Stimulated activated CD4-positive, alpha-beta T cell treated with anti-CD3 and anti-CD28 coated beads, Interleukin-1b, Interleukin-23, amount 100 ng/mL, for 1 hour (primary cell): ENCODE measurements at places on chromosomes 3 and 15.

DNA sequence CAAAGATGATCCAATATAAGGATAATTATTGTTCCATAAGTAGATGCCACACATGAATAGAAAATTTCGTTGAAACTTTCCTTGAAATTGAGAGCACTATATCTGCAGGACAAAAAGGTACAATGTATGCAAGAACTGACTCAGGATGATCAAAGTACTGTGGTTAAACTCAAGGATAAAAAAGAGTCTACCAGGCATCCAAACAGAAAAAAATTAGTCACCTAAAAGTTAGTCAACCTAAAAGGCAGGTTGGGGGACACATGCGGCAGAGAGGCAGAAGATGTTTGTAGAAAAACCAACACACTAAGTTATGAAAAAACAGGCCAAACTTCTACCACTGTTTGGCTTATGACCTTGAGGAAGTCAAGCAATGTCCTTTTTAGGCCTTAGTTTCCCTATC lies 68.7 kb downstream of the GSK3B start:
- no peak for DNase-seq

- DNase-seq, result no peak
These were observed 61.3 kb downstream of the NSMCE3 start for GRCh38 chr15:29208352-29208751.

GRCh38 chr3:134663721-134664456 lies 13.1 kb upstream of the KY start:
- DNase-seq, result no peak

- DNase-seq, result no peak
These were observed 7.9 kb downstream of the SCN5A start for GRCh38 chr3:38641461-38642110.

DNA sequence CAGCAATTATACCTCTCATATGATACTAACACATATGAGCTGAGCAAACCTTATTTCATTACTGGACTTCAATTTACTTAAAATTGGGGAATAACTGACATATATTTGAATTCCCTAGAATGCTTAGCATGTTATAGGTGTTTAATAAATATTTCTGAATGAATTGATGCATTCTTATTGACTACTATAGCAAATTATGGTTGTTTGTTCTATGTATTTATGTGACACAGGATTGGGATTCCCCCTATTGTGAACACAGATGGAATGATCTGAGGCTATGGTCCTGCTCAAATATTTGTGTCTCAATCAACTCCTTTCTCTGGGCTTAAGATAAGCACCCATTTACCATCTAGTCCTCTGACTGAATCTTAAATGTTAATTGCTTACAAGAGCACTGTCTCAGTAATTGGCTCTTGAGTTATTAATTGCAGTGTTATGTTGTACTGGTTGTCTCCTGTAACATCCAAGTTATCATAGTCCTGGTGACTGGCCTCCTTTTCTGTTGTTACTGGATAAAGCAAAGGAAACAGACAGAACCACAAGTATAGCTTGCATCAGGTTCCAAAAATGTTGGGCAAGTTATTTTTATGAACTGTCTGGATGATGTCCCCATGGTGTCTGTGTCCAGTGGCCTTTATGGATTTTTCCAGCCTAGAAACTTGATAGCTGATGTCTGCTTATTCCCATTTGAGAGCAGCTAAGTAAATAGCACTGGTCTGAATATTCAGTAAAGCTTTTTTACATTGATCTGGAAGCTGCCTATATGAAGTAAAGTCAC lies 2.3 kb upstream of the UACA start:
- no peak for DNase-seq

DNA sequence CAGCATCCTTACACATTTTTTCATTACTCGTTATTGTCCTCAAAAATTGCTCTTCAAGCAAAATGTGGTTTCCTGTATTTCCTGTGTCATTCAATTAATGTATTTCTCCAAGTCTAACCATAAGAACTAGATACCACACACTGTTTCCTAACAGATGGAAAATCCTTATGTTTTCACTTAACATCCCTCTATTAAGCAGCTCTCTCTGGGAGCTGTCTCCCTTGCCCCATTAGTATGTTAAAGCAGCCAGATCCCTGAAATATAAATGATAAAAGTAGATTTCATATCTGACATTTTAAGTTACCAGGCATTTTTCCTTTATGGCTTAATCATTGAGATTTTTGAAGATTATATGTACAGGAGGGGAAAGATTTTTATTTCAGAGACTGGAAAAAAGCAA lies 15.9 kb downstream of the PFN2 start:
- no peak for DNase-seq

- no peak for DNase-seq
These were observed 292.1 kb downstream of the DIPK2A start for GRCh38 chr3:144263706-144264105.

GRCh38 chr3:37992271-37993066 lies 1.9 kb downstream of the VILL start:
- no peak for DNase-seq

DNA sequence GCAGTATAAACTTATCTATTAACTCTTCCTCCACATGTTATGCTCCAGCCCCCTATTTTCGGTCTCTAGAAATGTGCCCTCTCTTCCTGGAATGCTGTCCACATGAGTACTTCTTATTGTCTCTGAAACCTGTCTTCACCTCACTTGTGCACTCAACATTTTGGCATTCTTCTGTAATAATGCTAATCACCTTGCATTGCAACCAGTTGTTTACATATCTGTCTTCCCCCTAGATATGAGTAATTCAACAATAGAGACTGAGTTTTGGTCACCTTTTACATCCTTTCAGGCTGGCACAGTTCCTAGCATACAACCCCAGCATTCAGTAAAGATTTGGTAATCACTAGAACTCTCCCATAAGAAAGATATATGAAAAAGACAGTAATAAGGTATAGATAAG lies 17.2 kb downstream of the CCDC80 start:
- DNase-seq, result no peak

GRCh38 chr3:158443632-158444031 lies 127.4 kb upstream of the MLF1 start:
- DNase-seq, result no peak

DNA sequence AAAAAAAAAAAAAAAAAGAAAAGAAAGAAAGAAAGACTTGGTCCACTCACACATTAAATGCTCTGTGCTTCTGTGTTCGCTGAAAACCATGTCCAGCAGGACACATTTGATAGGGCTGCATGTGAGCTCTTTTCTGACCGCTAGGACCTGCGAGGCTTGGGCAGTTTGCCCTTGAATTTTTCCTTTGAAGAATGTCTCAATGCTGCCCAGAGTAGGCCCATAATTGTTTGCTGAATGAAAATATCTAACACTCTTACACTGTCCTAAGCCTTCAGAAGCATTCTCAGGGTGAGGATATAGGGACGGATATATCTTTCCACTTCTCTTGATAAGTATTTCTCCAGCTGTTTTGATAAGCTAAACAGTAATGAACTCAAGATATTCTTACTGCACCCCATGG lies 6.0 kb downstream of the KIF9 start:
- DNase-seq, result no peak

- DNase-seq, result no peak
These were observed 40.2 kb downstream of the DOCK3 start for GRCh38 chr3:50714946-50715345.
